Stimulated activated CD4-positive, alpha-beta T cell treated with anti-CD3 and anti-CD28 coated beads, Interleukin-15, amount 100 ng/mL, for 1 hour (primary cell): ENCODE measurements at places on chromosomes 7 and 10.

- DNase-seq = no peak
Measured at GRCh38 chr7:114628362-114628761, 213.7 kb downstream of the FOXP2 start.

DNA sequence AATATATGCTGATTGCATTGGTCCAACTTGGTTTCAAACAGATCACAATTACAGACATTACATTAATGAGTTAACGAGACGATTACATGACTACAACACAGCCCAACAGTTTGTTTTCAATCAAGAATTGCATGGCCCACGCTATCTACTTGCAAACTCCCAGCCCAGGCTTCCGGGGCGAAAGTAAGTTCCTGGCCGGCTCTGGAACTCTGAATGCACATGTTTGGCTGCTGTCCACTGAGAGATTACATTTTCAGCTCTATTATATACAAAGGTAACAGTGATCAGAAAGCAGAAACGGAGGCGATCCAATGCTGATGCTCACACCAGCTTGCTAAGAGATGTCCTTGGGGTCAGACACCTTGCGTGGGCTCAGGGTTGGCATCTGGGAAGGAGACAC lies 206.3 kb downstream of the FANK1 start:
- DNase-seq = no peak

DNA sequence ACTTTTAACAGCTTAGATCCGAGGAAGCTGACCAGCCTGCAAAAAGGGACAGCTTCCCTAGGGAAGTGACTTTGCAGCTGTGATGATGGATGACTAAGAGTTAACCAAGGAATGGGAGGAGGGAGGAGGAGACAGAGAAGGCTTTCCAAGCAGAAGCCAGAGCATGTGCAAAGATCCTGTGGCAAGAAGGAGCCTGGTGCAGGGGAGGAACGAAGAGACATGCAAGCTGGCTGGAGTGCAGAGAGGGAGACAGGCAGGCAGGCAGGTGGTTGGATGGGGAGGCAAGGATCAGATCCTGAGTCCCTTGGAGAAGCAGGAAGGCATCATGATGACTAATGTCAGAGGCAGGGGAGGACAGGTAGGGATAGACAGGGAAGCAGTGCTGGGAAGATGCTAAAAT lies 148.8 kb downstream of the PFKFB3 start:
- no peak for DNase-seq

GRCh38 chr10:2900530-2900929 lies 166.8 kb upstream of the PFKP start:
- DNase-seq = no peak

DNA sequence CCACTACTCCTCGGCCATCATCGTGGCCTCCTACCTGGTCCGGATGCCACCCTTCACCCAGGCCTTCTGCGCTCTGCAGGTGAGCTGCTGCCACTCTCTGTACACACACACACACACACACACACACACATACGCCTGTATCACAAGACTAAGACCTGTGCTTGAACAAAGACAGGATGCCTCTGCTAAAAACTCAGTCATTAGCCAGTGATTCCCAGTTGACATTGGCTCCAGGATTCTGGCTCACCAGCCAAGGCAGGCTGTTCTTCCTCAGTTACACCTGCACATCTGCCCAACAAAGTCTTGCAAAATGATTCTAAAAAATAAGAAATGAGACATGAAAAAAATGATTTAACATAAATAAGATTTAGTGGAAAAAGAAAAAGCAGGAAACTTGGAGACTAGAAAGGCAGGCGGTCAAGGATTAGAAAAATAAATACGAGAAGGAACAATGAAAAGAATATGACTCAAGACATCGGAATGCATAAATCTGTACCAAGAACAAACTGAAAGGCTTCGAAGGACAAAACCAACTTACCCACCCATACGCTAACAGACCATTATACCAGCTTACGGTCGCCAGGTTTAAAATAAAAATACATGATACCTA lies 7.4 kb upstream of the LRRC18 start:
- no peak for DNase-seq
